ENCODE measurements at places on chromosomes 4 and X.

- DNase-seq = no peak
Measured at GRCh38 chr4:150525321-150525868, 56.6 kb upstream of the MAB21L2 start.

- DNase-seq = no peak
Measured at GRCh38 chr4:16082041-16082425, 1.8 kb downstream of the PROM1 start.

DNA sequence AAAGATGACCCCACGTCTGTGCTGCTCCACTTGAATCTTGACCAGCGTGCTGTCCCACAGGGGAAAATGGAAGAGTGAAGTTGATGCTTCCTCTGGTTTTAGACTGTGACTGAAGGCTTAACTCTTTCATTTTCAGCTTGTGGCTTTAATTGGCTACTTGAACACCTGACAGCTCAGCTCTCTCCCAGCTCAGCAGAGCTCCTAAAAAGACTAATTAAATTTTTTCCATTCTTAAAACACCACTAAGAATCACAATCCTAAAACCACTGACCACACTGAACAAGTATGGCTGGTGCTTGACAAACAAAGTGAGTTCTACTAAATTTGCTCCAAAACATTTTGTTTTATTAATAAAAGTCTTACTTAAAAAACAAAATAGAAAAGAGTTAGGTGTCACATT lies 71.7 kb downstream of the SRPX start:
- DNase-seq = no peak

GRCh38 chrX:118839334-118839958 lies 15.8 kb downstream of the ZCCHC12 start:
- DNase-seq = peak; percentile 22

DNA sequence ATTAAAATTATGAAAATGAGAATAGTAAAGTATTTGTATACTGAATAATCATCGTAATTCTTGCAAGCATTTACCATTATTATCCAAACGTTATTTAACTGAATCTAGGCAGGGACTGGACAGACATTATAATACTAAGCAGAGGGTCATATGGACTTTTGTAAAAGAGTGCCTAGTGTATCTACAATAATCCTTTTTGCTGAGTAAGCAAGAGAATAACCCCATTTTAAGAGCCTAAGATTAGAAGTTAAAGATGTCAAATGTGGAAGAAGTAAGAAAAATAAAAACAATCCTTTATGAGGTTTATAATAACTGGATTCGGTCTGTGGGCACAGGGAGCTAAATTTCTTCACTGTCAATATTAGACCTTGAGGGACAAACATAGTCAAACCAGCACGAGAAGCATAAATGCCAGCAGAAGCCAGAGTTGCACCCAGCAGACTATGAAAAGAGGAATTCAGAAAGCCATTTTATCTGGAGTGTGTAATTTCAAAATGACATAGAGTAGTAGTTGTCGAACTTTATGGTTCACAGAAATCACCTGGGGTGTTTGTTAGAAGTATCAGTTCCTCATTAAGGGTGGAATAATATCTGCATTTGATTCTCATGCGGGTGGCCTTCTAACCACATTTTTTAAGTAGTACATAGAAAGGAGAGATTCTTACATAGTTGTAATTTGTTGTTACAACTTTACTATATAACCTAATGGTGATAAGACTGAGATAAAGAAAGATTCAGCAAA lies 39.7 kb upstream of the DCLK2 start:
- DNase-seq = no peak

- no peak for DNase-seq
Measured at GRCh38 chrX:123976706-123977316, 15.3 kb downstream of the STAG2 start.
